ENCODE measurements at places on chromosomes 6 and 20.
A peak's percentile ranks its signal among the peaks of the same experiment; 100 is the strongest.

DNA sequence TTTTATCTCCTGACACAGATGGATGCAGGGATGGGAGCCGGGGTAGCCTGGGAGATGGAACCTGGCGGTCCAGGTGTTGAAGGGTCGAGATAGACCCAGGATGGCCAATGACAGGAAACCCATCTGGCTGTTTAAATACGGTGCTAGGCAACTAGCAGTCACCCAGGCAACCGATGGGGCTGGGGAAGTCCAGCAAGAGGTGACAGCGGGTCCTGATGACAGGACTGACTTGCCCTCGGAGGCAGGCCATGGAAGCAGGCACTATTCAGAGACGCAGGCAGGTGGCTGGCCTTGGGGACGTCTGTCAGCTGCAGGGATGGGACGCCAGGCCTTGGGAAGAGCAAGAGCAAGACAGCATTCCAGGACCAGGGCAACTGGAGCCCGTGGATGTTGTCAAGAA is 135.4 kb upstream of the RALGAPA2 start:
- no peak for DNase-seq

GRCh38 chr6:52317841-52318581 is 33.5 kb upstream of the MCM3 start:
- no peak for DNase-seq

DNA sequence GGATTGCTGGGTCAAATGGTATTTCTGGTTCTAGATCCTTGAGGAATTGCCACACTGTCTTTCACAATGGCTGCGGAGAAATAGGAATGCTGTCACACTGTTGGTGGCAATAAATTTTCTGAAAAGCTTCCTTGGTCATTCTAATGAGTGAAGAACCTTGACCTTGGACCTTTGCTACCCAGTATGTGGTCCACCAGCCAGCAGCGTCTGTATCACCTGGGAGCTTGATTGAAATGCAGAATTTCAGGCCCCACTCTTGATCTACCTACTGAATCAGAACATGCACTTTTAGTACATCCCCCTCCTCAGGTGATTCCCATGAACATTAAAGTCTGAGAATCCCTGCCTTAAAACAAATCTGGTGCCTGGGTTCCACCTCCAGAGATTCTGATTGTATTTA is 27.5 kb upstream of the GLP1R start:
- no peak for DNase-seq

DNA sequence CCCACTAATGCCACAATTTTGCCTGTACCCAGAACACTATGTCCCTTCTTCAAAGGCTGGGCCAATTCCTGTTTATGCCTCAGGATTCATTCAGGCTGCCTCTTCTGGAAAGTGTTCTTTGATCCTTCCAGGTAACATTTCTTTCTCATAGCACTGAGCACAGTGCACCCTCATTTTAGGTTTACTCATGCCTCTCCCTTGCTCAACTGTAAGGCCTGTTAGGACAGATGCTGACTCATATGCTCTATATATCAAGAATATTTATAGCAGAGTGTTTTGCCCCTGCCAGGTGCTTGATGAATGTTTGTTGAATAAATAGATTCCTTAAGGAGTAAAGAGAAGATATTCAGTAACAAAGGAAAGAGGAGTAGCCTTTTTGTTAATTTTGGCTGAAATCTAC is 263.9 kb downstream of the PHF3 start:
- DNase-seq = no peak

DNA sequence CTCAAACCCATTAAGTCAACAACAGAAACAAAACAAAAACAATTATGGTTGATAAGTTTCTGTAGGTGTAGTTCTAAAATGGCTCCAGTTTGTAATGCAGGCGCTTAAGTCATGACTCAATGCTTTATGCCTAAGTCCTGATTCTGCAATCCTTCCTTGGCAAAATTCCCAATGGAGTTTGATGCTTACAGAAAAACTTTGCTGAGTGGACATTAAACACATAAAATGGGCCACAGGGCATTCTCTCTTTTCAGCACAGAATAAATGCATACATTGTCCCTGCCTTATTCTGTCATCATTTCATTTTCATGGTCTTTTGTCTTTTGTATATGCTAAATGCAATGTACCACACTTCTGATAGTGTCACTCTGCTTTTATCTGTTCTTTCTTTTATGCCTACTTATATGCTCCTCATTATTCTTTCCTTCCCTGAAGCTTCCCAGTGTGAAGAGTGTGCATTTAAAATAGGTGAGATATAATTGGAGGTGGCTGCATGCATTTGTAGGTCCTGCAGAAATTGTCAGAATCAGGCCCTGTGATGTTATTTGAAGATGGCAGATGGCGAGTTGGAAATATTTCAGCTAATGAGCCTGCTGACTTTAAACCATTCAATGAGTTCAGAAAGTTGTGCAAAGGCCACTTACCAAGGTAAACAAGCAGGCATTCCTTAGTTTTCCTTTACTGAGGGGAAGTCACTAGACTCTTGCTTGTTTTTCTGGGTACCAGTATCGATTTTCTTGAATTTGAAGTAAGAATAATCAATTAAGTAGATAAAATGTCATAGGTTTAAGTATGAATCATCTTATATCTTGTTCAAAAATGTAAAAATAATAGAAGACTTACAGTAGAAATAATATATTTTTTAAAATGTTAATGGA is 313.1 kb downstream of the TRDN start:
- no peak for DNase-seq

DNA sequence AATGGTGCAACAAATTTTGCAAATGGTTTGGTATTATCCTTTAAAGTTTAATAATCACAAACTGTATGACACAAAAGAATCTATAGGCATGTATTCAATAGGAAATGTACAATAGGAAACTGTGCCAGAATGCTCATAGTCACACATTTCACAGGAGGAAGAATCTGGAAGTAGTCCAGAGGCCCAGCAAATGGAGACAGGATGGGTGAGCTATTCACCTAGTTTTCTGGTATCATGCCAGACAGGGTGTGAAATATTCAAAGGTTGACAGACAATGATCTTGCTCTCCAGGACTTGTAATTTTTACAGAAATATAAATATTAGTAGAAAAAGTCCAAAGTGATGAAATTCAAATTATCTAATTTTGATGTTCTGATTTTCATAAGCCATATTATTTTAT is 520.1 kb upstream of the IMPG1 start:
- DNase-seq = no peak

DNA sequence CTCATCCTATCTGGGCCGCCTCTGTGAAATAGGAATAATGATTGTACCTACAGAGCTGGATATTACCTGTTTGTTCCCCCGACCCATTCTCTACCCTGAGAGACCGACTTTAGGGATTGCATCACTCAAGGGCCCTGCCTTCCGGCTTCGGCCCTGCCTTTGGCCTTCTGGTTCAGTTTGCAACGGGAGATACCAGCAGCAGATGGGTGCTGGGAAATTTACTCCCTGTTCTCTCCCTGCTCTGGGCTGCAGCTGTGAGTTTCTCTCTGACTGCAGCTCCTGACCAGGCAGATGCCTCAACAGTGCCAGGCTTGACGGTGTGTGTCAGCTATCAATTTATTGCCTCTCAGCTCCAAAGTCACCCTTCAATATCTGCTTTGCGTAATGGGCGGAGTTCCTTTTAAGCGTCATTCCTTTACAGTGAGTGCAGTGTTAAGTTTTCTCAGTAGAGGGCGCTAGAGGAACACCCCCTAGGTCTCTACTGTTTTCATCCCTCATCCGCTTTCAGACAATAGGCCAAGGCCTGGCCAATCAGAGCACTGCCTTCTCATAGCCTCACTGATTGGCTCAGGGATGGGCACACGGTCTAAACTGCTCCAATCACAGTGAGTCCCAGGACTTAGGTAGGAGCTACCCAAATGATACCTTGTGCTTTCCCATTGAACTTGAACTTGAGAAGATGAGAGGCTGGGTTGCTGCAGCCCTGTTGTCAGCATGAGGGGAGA is 30.0 kb downstream of the KCNG1 start:
- DNase-seq = peak; percentile 48

GRCh38 chr20:43839793-43840199 is 74.9 kb upstream of the TOX2 start:
- no peak for DNase-seq

DNA sequence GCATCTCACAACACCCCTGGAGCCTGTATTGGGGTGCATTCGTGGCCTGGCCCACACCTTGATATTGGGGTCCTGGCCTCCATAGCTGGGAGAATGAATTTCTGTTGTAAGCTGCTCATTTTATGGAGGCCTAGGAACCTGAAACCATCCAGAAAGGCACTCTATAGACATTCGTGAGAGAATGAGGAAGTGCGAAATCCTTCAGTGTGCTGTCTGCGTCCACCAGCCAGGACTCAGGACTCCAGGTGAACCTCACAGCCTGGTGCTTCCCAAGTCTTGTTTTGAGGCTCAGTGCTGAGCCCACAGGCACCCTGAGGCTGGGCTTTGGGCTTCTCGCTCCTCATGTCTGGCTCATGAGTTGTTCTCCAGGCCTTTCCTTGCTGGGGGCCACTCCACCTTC is 11.9 kb upstream of the RBBP8NL start:
- DNase-seq = no peak

DNA sequence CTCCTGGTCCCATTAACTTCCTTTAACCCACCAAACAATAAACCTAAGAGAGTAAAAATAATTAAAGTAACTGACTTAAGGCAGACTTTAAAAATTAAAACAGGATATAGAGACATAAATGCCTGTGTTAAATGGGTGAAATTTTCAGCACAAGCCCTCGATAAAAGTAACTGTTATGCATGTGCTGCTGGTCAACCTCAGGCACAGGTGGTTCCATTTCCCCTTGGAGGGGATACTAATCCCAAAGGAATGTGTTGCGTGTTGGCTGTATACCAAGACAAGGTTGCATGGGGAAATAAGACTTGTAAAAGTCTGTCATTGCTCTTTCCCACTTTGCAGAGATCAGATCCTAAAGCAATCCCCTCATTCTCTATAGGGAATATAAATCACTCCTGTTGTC is 25.8 kb downstream of the HLA-A start:
- no peak for DNase-seq

DNA sequence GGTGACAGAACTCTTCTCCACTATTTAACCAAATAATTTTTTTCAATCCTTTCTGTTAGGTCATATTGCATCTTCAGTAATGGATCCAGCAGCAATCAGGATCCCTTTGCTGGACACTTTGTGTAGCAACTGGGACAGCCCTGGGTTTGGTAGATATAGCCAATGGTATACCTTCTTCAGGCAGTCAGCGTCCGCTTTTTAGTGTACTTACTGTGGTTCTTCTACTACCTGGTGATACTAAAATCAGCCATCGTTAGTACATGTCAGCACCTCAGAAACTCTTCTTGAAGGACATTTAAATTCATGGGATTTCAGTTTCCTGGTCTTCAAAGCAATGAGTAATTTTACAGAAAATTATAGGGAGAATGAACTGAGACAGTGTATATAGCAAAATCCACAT is 93.5 kb downstream of the ADGRG6 start:
- DNase-seq = peak; percentile 2

DNA sequence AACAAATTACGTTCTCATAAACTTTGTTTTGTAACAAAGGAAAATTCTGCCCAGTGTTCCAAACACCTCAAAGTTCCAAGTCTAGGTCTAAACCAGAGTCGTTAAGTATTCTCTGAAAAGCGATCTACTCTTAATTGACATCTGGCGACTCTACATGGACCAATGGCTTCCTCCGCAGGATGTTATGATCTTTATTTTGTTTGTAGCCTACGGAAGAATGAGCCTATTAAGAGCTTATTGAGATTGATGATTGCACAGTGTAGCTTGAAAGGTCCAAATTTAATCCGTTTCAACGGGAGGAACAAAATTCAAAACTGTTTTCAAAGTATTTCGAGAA is 61.1 kb downstream of the FAM217A start:
- no peak for DNase-seq

GRCh38 chr6:67897998-67898607 is 737.0 kb upstream of the ADGRB3 start:
- no peak for DNase-seq

DNA sequence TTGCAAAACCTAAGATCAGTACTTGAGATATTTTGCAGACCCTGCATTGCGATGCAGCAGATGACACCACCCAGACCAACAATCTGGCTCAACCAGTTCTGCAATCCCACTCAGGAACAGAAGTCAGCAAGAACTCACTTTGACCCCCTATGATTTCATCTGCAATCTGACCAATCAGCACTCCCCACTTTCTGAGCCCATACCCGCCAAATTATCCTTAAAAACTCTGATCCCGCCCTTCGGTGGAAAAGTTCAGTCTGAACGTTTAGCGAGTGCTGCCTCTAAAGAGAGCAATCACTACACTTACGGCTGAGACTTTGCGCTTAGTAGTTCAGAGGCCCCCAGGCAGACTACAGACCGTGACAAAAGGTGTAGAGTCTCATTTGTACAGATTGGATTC is 17.3 kb upstream of the KIAA1586 start:
- DNase-seq = no peak

GRCh38 chr20:32357375-32357868 is 709 bp upstream of the ASXL1 start:
- DNase-seq = no peak

DNA sequence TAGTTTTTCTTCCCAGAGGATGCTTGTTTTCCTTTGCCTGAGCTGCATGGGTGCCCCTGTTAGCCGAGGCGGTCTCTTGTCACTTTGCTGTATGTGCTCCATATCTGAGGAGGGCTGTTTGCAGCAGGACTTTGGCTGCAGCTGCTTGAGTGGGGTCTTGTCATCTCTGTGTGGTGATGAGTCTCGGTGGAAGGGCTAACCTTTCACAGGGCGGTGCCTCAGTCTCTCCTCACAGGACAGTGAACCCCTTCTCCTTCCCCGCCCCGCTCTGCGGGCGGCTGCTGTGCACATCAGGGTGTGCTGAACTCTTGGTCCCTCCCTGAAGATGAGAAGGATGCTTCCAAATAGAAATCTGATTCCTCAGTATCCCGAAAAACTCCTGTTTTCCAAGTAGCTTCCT is 75.1 kb downstream of the SYNJ2 start:
- DNase-seq = no peak

- DNase-seq = no peak
Measured at GRCh38 chr6:49468042-49468441, 4.9 kb downstream of the CENPQ start.

DNA sequence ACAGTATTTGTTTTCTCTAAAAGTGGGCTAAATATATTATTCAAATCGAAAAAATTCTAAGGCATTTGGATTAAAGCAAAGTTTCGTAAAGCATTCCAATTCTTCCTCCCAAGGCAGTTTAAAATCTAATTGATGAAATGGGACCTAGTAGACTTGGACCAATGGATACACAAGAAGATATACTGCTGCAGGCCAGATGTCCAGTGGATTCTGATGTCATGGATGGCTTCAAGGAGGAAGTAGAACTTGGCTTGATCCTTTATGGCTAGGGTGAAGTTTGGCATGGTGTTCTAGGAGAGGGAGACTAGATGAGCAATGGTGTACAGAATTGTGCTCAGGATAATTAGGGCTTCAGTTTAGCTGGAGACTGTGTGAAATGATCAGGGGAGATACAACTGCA is 559.5 kb upstream of the MMS22L start:
- DNase-seq = no peak

GRCh38 chr20:45343532-45344167 is 4.6 kb downstream of the SDC4 start:
- DNase-seq = no peak

All from CD4-positive, alpha-beta T cell treated with Interleukin-12 subunit alpha and Interleukin-12 subunit beta, for 1 hour (primary cell).